ENCODE measurements at places on chromosomes 16 and 17. TPM values are rescaled to one million over a fixed set of nuclear protein-coding genes. Genes with fewer than 3 reads are reported as not detected.
A peak's percentile ranks its signal among the peaks of the same experiment; 100 is the strongest.

DNA sequence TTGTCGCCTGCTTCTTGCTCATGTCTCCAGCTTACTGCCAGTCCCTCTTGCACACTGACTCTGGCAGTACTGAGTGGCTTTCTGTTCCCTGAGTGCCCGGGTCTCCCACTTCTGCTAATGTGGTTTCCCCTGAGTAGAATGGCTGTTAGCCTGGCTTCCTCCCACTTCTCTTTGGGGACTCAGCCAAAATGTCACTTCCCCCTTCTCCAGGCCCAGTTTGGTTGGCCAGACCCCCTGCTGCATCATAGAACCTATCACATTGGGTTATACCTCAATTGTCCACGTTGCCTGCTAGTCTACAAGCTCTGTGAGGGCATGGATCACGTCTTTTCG is 304.4 kb downstream of the HS3ST3B1 start:
- no peak for DNase-seq

- DNase-seq, result no peak
Observed at GRCh38 chr16:10668322-10669045, 26.2 kb downstream of the TEKT5 start.

GRCh38 chr16:87457709-87458423 is 35.0 kb downstream of the ZCCHC14 start:
- peak; percentile 98 for DNase-seq

DNA sequence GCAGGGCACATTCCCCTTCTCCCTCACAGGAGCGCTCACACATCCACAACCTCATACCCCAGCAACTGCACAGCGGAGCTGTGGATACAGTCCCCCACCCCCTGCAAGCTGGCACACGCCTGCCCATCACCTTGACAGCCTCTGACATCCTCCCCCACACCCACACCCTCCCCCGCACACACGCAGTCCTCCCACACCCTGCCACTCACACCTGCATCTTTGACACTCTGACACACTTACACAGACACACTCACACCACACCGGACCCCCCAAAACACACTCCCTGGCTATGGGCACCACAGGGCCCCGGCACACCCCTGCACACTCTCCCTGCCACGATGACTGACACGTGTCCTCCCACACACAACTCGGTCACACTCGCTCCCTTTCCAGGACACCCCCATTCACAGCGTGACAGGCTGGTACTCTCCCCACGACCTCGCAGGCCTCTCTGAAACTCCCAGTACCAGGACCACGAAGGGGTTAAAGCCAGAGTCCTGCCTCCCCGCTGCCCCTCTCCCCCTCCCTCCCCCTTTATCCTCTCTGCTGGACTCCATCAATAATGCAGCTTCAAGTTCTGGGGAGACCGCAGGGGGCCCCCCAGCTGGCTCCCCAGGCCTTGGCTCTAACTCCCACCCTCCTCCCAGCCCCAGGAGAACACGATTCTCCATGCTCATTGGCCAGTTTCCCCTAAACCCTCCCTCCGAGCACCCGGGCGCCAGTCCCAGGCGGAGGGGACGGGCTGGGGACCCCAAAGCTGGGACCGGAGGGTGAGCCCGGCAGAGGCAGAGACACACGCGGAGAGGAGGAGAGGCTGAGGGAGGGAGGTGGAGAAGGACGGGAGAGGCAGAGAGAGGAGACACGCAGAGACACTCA is at the start of gene PPP1R1B:
Gene PPP1R1B, plus strand, starts transcription at position 782 of the 876 bp plus-strand sequence. CDS start 441 bp downstream, outside the sequence.
- DNase-seq, result no peak

GRCh38 chr17:4272213-4272971 is 8.6 kb upstream of the ANKFY1 start:
- no peak for DNase-seq

GRCh38 chr17:73293480-73293911 is 18.3 kb downstream of the CDC42EP4 start:
- peak; percentile 88 for DNase-seq

DNA sequence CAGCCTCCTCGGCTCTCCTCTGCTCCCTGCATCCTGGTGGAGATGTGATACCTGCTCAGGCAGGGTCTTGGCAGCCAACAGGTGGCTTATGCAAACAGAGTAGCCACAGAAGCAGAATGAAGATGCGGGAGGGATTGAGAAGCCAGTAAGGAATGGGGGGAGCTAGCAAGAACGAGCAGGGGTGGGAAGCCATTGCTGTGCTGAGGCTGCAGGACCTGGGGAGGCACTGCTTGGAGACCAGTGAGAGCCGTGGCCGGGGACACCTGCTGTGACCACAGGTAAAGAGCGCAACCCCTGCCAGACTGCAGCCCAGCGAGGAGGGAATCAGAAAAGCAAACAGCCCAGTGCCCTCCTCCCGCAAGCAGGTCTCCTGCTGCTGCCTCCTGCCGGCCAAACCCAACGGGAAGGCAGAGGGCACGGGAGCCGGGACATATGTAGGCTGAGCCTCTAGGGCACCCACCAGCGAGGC is 14.7 kb downstream of the AIPL1 start:
- peak; percentile 88 for DNase-seq

GRCh38 chr16:79605999-79606398 is 5.5 kb upstream of the MAF start:
- DNase-seq, result peak; percentile 66

DNA sequence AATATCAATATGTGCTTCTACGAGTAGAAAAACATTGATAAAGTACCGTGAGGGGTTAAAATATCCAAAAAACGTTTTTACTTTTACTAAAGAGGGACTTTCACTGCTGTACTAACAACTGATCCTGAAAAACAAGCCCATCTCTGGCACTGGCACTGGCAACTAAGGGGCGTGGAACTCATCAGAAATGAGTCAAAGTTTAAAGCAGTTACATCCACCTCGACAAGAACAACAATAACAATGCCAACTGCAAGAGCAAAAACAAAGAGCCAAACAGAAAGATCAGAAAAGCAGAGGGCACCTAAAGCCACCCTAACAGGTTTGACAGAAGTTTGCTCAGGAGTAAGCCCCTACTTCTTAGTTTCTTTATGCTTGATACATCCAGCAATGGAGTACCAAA is 13.1 kb downstream of the MBTPS1 start:
- no peak for DNase-seq

DNA sequence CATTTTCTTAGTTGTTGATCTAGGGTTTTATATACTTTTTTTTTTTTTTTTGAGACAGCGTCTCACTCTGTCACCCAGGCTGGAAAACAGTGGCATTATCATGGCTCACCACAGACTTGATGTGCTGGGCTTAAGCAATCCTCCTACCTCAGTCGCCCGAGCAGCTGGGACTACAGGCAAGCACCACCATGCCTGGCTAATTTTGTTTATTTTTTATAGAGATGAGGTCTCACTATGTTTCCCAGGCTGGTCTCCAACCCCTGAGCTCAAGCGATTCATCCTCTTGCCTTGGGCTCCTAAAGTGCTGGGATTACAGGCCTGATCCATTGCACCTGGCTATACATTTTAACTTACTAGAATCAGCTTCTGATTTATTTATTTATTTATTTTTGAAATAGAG is 34.2 kb upstream of the ATP2A3 start:
- no peak for DNase-seq

GRCh38 chr17:73956595-73957465 is 246.6 kb upstream of the RPL38 start:
- no peak for DNase-seq

DNA sequence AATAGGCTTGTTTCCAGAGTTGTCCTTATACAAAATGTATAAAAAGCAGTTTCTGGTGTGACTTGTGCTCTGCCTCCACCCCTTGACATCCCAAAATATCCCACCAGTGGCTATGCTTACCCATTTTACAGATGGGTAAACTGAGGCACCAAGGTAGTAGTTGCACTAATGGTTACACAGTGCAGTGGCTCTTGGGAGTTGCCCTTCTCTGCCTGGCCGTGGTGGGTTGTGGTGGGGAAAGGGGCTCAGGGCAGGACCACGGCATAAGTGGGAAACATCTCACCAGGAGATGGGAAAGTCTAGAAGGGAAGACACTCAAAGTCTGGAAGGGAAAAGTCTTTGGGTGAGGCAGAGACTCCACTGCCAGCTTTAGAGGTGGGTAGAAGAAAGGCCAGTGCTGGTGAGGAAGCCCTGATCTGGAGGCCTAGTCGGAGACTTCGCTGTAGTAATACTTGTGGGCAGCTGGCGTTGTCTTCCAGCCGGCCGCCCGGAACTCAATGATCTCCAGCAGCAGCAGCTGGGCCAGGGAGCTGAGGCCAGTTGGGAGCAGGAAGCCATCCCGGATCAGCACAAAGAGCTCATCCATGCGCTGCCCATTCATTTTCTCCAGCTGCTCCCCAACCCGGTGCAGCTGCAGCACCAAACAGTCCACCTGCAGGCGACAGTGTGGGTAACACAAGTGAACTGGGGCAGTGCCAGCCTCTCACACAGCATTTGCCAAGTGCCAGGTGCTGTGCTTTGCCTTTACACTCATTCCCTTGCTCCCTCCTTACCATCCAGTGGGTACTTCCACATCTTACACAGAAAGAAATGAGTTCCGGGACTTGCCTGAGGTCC is 4.5 kb downstream of the MIF4GD start:
- DNase-seq, result peak; percentile 68

- no peak for DNase-seq
Observed at GRCh38 chr16:78142788-78143187, 43.3 kb downstream of the WWOX start.

DNA sequence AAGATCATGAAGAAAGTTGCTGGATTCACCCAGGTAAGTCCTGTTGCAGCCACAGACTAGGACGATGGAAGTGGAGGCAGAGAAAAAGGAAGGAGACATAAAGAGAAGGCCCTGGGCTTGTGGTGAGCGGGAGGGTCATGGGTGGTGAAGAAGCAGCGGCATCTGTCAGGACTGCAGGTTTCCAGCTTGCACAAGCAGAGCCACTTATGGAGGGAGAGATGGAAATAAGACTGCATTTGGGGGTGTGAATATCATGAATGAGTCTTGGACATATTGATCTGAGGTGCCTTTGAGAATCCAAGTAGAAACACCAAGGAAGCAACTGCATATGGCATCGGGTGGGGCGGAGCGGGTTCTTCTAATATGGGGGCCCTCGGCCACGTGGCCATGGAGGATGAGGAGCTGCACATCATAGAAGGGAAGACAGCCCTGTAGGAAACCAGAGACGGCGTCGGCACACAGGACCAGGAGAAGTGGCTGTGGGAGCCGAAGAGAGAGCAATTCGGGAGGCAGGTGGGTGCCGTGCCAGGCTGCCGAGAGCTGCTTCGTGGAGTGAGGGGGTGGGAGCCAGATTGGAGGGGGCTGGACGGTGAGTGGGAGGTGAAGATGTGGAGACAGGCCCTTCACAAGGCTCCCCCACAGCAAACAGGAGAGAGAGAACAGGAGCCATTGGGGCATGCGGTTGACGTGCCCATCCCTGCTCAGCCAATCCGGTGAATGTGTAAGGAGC is 243.5 kb downstream of the GSG1L start:
- DNase-seq, result no peak

- DNase-seq, result no peak
Observed at GRCh38 chr16:14087181-14087580, 16.1 kb downstream of the MRTFB start.

GRCh38 chr17:7019839-7020519 is 2.9 kb upstream of the BCL6B start:
- DNase-seq, result peak; percentile 93

Gene PTGES3L
- 0.29 TPM for total RNA-seq

Gene APRT
- 53.6 TPM for total RNA-seq

Gene CD79B
- 0.36 TPM for total RNA-seq

Gene HBA2
- total RNA-seq, result not detected

Gene SLFN12
- total RNA-seq, result 25.6 TPM

Gene VMO1
- total RNA-seq, result 0.29 TPM

Gene TEDC2
- 3.5 TPM for total RNA-seq

Gene TSPAN10
- 11.5 TPM for total RNA-seq

Gene TBC1D3D
- total RNA-seq, result not detected

Gene IGSF6
- total RNA-seq, result under 0.01 TPM

All from osteoblast (primary cell).